Putamen (tissue), 1 donor: ENCODE measurements at places on chromosomes 11 and 22.
A peak's percentile ranks its signal among the peaks of the same experiment; 100 is the strongest.

GRCh38 chr11:41789376-41789775 is 329.9 kb upstream of the LRRC4C start:
- no peak for DNase-seq

- no peak for DNase-seq
Observed at GRCh38 chr11:27228232-27228905, 134.6 kb downstream of the CCDC34 start.

GRCh38 chr22:40258501-40258915 is 80.8 kb downstream of the TNRC6B start:
- DNase-seq, result no peak

- no peak for DNase-seq
Observed at GRCh38 chr11:13446444-13446843, 16.6 kb downstream of the BTBD10 start.

DNA sequence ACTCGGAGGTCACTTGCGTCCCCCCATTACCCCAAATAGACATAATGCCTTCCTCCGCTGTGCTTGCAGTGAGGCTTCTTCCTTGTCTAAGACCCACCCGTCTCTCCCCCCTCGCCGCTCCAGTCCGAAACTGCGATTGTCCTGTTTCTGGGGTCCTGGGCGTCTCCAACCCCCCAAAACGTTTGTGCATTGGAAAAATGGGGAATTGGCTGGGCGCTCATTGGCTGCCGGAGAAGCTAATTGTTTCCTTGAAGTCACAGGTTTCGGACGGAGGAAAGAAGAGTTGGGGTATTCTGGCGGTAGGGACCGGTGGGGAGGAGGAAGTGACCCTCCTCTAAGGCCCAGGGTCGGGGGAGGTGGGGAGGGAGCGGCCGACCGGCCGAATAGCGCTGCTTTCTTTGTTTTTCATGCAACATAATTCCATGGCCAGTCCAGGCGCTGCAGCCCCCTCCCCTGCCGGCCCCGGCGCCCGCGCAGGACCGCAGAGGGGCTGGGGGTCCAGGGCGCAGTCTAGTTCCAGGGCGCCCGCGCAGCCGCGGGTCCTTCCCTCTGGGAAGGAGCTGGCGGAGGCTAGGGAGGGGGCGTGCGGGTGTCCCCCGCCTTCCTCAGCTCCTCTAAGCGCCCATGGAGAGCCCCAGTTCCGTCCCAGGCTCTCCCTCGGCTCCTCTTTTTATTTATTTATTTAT is 12.7 kb upstream of the CPT1A start:
- no peak for DNase-seq

- DNase-seq, result peak; percentile 55
Observed at GRCh38 chr22:22955866-22956535, 68.4 kb downstream of the IGLL5 start.

DNA sequence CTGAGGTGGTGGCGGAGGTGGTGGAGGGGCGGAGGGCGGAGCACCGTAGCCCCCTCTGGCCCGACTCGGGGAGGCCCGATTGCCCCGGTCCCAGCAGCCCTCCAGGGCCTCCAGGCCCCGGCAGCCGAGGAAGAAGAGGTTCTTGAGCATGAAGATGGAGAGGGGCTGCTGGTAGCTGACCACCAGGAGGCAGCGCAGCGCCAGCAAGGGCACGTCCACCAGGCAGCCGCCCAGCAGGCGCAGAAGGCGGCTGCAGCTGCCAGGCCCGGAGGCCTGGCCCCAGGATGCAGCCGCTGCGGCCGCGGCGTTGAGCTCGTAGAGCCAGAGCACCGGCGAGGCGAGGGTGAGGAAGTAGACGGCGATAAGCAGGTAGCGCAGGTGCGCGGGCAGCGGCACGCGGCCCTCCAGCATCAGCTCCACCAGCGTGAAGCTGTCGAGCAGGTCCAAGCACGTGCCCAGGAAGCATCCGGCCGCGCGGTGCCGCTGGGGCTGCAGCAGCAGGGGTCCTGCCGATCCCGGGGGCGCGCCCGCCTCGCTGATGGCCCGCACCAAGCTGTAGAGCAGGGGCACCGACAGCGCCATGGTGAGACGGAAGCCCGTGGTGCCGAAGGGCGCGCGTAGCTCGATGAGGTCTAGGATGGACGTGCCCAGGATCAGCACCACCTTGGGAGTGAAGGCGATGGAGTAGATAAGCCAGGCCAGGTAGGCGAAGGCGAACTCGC is 1.5 kb downstream of the TMEM121B start:
- DNase-seq, result no peak
